ENCODE measurements at places on chromosomes 7 and 10.
A peak's percentile ranks its signal among the peaks of the same experiment; 100 is the strongest.

- DNase-seq: no peak
These were observed 348.0 kb downstream of the SUGCT start for GRCh38 chr7:40482845-40483244.

- DNase-seq: peak; percentile 23
These were observed 3.2 kb downstream of the UBE2H start for GRCh38 chr7:129949292-129950133.

- DNase-seq: no peak
These were observed 95.9 kb downstream of the POLL start for GRCh38 chr10:101492205-101492604.

DNA sequence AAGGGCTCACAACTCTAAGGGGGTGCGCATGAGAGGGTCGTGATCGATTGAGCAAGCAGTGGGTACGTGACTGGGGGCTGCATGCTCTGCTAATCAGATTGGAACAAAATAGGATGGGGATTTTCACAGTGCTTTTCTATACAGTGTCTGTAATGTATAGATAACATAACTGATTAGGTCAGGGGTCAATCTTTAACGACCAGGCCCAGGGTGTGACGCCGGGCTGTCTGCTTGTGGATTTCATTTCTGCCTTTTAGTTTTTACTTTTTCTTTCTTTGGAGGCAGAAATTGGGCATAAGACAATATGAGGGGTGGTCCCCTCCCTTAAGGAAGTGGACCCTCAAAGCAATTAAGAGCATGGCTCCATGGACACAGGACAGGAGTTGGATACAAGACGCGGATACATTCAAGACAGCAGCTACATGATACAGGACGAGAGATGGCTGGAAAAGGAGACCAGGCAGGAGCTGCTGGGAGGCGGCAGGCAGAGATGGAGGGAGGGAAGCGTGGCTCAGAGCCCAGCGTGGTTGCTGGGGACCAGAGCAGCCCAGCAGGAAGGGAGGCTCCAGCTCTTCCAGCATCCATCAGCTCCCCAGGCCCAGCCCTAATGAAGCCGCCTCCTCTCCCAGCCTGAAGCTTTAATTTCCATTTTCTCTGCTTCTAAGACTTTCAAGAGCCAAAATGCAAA, 31.6 kb downstream of the GSDME start:
- no peak for DNase-seq

GRCh38 chr7:44977959-44978335, 868 bp downstream of the MYO1G start:
- DNase-seq: peak; percentile 62

DNA sequence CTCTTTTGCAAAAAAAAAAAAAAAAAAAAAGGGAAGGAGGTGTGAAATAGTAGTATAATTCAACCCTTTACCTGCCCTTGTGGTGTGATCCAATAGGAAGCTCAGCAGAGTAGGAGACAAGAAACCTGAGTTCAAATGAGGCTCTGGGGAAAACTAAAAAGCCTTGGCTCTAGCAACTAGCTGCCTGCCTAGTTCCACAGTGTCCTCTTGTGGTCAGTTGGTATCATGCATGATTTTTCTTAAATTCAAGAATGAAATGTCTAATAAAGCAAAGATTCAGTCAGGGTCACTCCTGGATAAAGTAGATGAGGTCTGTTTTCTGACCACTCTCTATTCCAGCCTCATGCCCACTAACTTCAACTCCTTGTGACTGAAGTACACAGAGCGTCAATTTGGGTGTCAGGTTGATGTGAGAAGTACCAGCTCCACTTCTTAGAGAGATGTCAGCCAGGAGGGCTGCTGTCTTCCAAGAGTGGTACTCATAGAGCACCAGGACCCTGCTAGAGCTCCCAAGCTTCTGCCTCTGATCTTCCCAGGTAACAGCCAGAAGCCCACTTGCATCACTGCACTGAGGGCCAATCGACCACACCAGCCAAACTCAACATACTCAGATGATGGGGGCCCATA, 10.5 kb downstream of the LSM5 start:
- DNase-seq: no peak

DNA sequence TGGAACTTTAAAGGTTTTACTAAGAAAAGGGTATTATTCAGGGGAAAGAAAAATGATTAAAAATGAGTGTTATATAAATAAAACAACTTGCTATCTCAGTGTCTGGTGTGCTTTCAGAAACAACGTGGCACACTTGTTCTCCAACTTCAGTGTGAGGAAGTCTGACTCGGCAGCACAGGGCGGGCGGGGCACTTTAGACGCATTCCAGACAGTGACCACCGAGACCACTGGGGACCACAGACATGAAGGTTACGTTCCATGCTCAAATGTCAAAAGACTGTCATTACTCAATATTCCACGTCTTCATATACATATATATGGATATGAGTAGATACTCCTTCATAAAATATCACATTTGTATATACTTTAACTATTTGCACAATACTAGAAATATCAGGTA, 87.0 kb downstream of the LARP4B start:
- no peak for DNase-seq

- no peak for DNase-seq
These were observed 81.1 kb downstream of the XRCC2 start for GRCh38 chr7:152594801-152595200.

DNA sequence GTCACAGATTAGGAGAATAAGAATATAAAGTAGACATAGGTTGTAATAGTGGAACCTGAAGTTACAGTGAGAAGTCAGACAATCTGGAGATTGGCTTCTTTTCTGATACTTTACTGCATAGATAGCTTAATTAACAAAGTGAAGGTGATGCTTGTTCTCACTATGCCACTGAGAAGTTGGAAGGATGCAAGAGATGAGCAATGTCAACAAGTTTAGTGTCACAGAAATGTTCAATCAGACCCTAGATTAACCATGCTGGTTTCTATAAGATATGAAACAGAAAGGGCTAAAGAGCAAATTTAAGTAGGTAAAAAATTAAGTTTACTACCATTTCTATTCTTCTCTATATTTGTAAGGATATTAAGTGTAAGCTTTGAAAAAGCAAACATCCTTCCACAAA, 838.6 kb upstream of the SORCS1 start:
- no peak for DNase-seq

DNA sequence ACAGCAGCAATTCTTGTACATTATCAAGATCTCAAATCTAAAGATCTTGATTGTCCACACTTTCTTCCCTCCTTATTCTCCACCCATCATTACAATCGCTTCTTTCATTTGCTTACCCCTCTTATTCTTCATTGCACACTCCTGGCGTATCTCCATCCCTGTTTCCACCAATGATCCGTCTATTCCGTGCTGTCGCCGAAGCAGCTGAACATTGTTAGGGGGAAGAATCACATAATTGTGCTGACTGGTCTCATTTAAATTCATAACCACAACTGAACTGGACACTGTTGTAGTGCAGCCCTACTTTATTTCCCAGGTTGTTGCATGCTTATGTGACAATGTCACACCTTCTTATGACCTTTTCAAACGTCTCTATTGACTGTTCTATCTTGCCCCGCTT, 18.9 kb upstream of the NRP1 start:
- no peak for DNase-seq

GRCh38 chr7:73612598-73613269, 11.6 kb downstream of the MLXIPL start:
- DNase-seq: no peak

GRCh38 chr10:53358536-53358935, 586.0 kb upstream of the MBL2 start:
- DNase-seq: no peak

DNA sequence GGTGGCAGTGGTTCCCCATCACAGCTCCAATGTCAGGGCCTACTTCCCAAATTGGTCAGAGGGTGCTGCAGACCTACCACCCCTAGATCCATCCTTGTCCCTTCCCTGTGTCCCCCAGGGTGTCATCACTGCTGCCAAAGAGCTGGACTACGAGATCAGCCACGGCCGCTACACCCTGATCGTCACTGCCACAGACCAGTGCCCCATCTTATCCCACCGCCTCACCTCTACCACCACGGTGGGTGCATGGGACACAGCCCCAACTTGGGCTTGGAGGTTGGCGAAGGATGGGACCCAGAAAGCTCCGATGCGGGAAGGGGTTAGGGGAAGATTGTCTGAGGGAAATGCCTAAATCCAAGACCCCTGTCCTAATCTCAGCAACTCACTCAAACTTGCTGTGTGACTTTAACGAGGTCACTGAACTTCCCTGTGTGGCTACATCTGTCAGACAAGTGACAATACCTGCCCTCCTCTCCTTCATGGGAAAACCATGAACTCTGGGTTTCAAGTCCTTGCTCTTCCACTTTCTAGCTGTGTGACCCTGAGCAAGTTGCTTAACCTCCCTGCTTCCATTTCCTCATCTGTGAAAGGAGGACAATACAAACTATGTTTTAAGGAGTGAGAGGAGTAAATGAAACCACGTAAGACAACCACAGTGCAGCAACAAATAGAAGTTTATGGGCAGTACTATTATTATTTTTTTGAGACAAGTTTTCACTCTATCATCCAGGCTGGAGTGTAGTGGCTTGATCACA, 4.9 kb upstream of the VSIR start:
- DNase-seq: peak; percentile 19

DNA sequence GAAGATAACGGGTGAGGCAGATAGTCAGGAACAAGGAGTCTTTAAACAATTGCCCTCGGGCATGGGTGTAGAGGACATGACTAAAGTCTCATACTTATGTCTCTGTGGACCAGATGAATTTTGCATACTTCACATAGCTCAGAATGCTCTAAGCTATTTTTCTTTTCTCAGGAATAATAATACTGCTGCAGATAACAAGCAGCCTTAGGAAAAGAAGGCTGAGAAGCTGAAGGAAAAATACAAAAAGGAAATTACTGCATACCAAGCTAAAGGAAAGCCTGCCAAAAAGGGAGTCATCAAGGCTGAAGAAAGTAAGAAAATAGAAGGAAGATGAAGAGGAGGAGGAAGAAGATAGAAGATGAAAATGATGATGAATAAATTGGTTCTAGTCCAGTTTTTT, 13.4 kb upstream of the ERCC6 start:
- DNase-seq: no peak

DNA sequence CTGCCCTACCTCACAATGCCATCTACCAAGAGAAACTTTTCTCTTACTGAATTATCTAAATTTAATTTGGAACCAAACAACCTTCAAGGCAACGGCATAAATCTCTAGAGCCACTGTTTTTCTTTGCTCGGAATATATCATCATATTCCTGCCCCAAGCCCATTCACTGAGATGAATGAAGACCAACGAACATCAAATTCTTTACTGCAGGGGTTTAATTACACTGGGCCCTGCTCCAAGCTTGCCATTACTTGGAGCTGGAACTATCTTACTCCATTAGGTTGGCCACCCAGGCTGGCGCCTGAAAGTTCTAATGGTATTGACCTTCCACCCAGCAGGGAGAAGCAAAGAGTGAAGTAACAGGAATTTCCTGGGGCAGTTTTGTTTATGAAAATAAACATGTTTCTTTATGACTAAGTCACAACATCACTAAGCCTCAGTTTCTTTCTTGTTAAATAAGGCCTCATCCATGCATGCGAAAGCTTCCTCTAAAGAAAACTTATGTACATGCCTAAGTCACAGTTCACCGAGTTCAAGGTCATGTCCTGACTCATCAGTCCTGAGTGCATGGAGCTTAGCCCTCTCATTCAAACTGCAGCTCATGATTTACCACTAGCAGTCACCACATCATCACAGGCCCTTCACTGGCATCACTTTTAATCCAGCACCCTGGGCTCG, 42.1 kb upstream of the ANAPC16 start:
- DNase-seq: no peak

DNA sequence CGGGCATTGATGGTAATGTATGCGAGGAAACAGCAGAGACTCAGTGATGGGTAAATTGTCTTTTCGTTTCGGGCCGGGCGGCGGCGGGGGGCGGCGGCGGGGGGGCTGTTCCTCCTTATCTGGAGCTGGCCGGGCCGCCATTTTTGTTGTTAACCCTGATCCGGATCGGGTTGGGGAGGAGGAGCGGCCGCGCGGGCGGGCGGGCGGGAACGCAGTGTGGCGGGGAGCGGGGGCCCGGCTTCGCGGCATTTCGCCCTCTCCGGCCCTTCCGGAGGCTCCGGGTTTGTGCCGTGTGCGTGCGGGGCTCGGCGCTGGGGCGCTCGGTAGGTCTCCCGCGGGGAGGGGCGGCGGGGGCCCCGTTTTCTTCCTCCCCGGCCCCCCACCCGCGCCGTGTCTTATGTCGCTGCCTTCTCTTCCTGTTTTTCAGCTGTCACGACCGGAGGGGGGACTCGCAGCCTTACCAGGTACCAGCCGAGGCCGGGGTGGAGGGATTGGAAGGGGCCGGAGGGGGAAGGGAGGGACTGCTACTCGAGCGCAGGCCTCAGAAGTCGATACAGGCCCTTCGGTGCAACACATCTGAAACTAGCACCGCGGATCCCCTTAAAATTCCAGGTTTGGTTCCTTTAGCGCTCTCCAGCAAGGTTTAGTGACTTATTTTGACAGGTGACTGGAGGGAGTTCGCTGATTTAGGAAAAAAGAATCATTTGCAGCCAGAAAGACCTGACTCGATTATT, 820 bp downstream of the WAC start:
- peak; percentile 80 for DNase-seq

- no peak for DNase-seq
These were observed 19.8 kb upstream of the NXPH1 start for GRCh38 chr7:8413600-8413999.

DNA sequence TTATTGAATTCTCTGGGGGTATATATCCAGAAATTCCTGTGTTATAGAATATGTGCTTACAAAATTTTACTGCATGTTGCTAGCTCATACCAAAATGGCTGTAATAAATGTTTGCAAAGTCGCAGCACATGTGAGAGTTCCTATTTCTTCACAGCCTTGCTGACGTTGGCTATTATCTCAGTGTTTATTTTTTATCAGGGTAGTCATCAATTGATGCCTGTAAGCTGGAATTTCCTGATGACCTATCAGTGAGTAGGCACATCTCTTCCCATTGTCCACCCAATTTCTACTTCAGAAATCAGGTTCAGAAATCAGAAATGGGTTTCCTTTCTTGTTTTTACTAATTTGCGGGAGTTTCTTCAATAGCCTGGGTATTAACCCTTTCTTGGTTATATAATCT, 268.1 kb upstream of the FZD8 start:
- no peak for DNase-seq

DNA sequence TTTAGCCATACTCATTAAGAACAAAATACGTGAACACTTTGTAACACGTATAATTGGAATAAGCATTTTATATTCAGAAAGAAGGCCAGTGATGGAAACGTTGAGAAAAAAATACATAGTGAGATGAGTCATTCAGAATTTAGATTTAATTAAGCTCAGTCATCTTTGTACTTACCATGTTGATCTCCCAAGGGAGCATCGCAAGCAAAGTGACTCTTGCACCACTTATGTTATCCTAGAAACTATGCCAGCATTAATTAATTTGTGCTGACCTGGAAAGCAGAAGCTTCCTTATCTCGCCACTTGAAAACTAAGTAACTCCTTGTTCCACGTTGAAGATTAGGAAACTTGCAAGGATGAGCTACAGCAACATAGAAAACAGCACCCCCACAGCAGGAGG, 9.7 kb upstream of the MPP7 start:
- no peak for DNase-seq

DNA sequence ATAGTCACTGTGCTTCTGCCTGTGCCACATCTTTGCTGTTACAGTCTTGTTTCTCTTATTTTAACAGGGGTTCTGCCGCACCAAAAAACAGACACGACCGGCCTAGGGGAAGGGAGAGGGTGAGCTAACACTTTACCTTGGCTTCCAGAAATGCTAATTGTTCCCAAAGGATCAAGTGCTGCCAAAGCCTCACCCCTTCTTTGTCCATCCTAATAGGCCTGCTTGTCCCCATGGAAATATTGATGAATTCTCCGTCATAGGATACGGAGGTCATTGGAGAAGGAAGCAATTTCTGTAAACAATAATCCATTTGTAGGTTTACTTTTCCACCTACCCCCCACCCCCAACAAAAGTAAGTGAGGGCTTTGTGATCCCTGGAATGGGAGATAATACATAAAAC, 567.3 kb downstream of the KCNMA1 start:
- no peak for DNase-seq

- no peak for DNase-seq
These were observed 1088.3 kb upstream of the SORCS1 start for GRCh38 chr10:108252771-108253170.

All from aorta (tissue), 5 donors.